ENCODE measurements at places on chromosomes 4 and X.

DNA sequence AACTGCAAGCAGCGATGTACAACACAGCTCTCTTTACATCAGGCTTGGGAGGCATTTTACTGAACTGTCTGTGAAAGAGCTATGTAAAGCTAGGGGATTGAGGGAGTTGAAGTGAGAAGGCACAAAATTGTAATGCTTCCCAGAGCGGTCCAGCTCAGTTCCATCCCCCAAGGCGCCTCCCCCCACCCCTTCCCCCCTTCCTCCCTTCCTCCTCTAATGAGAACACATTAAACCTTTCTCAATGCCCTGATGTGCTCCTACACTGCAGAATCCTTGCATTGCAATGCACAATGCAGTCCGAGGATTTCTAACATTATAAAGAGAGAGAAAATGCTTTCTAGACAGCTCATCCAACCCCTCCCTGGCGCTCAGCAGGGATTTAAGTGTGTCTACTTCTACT is 73.9 kb downstream of the CXXC4 start:
- no peak for DNase-seq

DNA sequence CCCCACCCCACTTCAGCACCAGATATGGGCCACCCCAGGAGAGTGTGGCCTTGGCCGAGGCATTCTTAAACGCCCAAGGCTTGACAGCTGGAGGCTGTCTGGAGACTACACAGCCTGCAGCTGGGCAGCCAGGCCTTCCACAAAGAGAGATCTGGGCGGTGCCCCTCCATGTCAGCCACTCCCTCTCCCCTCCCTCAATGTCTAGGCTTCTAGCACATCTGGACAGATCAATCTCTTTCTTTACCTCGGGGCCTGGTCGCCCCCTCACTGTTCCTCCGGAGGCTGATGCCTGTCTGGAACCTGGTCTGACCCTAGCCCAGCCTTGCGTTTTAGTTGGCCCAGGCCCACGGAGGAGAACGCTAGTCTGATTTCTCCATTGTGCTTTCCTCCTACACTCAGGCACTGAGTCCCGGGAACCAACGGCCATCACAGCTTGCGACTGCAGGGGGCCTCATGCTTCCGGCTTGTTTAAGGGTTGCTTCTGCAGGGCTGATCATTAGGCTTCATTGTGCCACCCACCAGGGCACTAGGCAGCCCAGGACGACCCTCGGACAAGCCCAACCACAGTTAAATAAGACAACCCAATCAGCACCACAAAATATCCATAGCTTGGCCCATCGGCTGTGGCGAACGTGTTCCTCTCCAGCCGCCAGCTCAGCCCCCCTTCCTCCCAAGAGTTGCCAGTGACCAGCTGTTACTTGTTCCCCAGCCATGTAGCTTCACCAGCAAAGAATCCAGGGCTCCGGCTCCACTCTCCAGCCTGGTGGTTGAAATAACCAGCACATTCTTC is 200.6 kb downstream of the BCOR start:
- DNase-seq: no peak

DNA sequence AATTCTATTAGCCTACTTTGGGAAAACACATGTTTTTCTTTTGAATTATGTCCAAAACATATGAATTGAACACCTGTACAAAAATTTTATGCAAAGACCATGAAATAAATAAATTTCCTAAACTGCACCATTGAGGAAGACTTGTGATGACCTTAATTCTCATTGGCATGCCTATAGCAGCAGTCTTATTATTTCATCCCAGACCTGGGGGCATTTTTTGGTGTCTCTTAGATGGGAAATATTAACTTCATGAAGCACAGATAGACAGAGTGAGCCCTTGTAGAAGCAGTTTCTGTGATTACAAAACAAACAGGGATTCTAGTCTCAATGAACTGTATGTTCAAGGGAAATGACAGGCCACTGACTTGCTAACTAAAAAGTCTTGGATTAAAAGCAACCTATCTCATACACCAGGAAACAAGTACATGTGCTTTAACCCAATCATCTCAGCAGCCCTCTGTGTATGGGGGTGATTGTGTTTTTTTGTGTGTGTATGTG is 32.0 kb upstream of the HPGD start:
- DNase-seq: no peak

- no peak for DNase-seq
Measured at GRCh38 chrX:63513825-63514568, 162.9 kb upstream of the SPIN4 start.

DNA sequence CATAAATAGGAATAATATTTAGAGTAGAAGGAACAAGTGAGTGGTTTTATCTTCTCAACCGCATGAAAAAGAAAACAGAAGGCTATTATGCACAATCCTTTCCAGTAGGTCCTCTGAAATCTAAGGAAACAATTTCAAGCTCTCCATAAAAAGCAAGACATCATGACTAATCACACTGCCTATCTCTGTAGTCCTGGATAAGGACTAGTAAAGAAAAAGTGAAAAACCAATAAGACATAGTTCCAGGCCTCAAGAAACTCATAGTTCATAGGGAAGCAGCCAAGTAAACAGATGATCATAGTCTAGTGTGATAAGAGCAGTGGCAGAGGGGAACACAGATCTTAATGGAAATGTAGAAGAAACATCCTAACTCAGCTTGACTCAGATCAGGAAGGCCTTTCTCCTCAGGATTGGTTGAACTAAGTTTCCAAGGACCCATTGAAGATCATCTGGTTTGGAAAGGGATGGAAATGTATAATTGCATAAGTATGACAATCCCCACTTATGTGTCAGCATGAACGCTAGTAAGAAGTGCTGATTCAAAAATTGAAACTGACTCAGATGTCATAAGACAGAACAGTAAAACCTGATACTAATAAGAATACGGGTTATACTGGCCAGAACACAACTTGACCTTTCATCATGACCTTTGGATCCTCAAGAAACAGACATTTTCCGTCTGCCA is 155.3 kb downstream of the GRIA3 start:
- no peak for DNase-seq

DNA sequence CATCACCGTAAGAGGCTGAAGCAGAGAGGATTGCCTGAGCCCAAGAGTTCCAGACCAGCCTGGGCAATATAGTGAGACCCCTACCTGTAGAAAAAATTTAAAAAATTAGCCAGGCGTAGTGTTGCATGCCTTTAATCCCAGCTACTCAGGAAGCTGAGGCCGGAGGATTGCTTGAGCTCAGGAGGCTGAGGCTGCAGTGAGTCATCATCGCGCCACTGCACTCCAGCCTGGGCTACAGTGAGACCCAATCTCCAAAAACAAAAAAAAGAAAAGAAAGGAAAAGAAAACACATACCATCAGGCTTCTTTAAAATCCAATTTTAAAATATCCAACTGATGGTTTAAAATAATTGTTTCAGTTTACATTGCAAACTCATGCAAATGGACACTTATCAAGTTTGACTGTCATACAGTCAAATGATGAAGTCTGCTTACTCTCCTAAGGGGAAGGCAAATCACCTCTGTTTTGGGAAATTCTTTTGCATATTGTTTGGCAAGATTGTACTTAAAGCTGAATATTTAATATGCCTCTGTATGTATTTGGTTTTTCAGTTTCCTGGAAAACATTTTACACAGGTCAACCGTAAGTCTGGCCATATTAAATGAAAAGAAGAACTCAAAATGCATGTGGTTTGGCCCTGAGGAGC is 23.7 kb upstream of the TENM3 start:
- DNase-seq: no peak

GRCh38 chr4:82261084-82261483 is 112.7 kb downstream of the HNRNPD start:
- no peak for DNase-seq

DNA sequence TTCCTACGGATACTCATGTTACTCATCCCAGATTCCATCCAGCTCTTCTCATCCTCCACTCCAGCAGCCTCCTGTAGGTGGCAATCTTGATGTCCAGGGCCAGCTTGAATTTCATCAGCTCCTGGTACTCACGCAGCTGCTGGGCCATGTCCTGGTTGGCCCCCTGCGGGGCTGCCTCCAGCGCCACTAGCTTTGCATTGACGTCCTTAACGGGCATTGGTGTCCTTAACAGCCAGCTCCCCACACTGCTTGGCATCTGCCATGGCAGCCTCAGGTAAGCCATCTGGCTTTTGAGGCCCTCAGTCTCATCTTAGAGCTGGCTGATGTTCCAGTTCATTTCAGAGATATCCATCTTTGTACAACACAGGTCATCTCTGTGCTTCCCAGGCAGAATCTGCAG is 223.7 kb downstream of the FGF13 start:
- DNase-seq: no peak

DNA sequence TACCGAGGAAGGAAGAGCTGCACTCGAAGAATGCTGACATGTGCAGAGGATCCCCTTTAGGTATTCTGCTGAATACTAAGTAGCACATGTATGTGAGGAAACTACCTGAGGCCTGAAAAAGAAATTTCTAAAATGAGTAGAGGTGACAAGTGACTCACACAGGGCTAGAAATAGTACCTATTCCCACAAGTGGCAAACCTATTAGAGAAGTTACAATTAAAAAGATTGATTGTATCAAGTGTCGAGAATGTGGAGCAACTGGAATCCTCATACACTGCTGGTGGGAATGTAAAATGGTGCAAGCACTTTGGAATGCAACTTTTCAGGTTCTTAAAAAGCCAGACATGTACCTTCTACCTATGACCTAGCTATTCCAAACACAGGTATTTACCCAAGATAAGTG is 47.4 kb downstream of the CCSER1 start:
- DNase-seq: no peak

DNA sequence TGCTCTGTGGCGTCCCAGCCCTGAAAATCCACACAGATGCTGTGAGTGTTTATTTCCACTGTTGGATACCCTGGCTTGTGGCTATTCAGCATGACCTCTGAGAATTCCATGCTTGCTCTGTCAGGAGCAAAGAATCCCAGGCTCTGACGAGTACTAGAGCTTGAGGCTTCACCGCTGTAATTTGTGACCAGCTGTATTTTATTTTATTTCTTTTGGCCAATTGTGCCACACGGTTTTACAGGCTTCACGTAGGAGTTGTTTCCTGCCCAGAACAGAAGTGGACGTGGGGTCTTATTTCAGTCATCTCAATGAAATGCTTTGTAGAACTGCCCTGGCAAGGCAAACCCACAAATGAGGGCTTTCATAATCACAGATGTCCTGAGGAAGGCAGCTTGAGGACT is 69.4 kb upstream of the CLDN34 start:
- no peak for DNase-seq

DNA sequence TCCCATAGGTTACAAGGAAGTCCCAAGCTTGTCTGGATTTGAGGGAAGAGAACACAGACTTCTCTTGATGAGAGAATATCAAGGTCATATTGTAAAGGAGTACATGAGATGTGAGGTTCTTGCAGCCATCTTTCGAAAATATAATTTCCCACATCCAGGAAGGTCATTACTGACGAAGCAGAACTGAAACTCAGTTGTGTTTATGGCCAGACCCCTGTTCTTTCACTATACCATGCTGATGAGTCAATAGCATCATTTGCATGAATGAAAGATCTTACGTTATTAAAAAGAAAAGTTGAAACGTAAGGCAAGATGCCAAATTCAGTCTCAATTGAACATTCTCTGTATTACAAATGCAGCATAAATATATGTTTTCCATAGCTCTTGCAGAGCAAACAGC is 14.2 kb upstream of the CCDC149 start:
- DNase-seq: no peak

Measured in hippocampal formation (tissue), 2 donors.